GM12864 (cell line): ENCODE measurements at places on chromosomes 3 and 15.

DNA sequence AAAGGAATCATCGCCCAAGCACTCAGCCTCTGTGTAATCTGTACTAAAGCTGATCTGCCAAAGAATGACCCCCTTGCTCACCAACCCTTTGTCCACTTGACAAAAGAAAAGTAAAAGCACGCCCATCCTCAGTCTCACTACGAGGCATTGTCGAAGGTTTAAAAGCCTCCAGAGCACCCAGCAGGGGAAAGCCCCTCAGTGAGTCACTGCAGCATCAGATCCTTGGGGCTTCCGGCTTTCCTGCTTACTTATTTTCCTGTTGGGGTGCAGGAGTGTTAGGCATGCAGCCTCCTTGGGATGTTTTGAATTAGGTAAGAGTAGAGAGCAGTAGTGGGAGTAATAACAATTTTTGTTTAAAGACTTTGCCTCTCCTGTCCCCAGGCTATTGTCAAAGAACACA, 216.1 kb downstream of the MTHFS start:
- DNase-seq, result no peak

GRCh38 chr3:140494970-140495369, 182.9 kb upstream of the TRIM42 start:
- no peak for DNase-seq

- peak; percentile 25 for DNase-seq
These were observed 580.4 kb upstream of the TBL1XR1 start for GRCh38 chr3:177777699-177778098.

DNA sequence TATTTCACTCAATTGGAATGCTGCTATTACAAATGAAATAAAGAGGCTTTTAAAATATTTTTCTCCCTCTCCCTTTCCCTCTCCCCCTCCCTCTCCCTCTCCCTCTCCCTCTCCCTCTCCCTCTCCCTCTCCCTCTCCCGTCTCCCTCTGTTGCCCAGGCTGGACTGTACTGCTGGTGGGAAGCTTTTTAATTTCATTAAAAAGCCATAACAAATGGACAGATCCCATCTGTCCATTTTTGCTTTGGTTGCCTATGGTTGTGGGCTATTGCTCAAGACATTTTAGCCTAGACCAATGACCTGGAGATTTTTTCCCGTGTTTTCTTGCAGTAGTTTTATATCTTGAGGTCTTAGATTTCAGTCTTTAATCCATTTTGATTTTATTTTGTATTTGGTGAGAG, 107.2 kb upstream of the LRRC3B start:
- DNase-seq, result no peak

DNA sequence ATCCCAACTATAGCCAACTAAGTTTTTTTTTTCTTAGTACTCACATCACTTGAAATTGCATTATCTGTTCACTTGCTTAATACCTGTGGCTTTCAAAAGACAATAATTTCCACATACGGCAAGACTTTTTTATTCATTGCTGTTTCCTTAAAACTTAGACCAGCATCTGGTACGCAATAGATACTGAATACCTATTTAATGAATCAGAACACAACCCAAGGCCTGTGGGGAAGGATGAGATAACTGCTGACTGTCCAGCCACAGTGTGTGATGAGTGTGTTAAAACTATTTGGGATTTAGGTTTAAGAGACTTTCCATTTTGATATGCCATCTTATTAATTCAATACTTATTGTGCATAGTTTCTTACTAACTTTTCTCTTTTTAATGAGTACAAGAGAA, 988.7 kb downstream of the NTRK3 start:
- DNase-seq, result no peak

- no peak for DNase-seq
These were observed 9.1 kb downstream of the WDR49 start for GRCh38 chr3:167644611-167645010.
